ENCODE measurements at places on chromosomes 6 and 20.

GRCh38 chr6:160057080-160057479 is 64.5 kb upstream of the SLC22A1 start:
- no peak for DNase-seq

DNA sequence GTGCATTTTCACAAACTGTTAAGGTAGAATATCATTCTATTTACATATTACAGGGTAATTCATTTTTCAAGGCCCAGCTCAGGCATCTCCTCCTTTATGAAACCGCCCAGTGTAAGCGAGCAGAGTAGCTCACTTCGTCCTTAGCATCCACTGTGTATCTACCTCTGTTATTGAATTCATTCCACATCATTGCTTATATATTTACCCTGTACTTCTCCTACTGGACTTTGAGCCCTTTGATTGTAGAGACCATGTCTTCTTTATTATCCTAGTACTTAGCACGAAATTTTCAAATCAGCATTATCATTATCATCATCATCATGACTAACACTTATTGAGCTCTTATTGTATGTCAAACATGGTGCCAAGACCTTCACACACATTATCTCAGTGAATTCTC is 76.7 kb downstream of the FRK start:
- DNase-seq: no peak

GRCh38 chr6:28357036-28357435 is 7.3 kb downstream of the ZKSCAN3 start:
- no peak for DNase-seq

DNA sequence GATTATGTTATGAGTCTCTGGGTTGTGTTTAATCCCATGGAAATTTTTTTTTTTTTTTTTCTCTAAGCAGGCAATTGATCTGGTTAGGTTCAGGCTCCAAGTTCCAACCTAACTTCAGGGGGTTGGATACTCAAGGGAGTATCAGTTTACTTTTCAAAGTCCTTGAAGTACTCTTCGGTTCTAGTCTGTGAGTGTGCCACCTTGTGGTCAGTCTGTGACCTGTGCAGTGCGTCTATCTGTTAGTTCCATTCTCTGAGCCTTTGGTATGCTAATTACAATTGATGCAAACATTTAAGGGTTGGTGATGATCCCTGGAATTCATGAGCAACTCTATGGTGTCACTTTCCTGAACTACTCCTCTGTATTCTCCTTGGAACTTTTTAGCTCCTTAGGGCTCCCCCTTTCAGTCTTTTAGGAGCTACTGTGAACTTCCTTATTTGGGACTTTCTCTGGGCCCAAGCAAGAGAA is 342.0 kb downstream of the SOX4 start:
- peak; percentile 55 for DNase-seq

- no peak for DNase-seq
These were observed 206.8 kb upstream of the SOX4 start for GRCh38 chr6:21386744-21387143.

GRCh38 chr6:14567842-14568241 is 450.3 kb downstream of the CD83 start:
- DNase-seq: no peak

- no peak for DNase-seq
These were observed 47.9 kb upstream of the IL17A start for GRCh38 chr6:52138284-52138683.

DNA sequence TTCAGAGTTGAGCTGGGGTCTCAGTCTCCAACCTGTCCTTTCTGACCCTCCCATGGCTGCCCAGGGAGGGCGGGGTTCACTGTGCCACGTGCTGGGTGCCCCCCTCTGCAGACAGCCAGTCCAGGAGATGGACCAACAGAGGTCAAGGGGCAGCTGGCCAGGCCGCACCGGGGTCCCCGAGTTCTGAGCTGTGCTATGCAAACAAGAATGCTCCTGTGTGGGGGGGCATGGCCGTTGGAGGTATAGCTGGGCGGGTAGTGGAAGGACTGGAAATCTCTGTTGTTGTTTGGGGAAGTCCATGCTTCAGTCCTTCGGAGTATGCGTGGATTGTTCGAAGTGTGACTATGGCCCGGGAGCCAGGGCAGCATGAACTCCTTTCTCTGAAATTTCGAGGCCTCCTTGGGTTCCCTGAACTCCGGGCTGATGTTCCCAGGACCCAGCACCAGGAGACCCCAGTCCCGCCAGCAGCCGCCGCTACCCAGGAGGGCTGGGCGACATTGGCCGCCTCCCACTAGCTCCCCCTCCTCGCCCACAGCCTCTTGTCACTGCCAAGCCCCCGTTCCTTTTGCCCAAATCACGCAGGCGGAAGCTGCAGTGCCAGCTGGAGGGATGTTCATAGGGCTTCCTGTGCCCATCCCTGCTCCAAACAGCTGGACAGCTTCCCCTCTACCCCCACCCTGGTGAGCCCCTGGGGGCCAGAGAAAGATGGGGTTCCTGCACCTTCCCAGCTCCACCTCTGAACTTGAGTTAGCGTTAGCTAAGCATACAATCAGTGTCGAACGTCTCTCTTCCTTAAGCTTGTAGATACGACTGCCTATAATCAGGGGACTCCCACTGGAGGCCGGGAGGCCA is 126.6 kb downstream of the TAF4 start:
- DNase-seq: no peak

GRCh38 chr6:93407186-93407585 is 12.2 kb downstream of the EPHA7 start:
- no peak for DNase-seq

- no peak for DNase-seq
These were observed 40.9 kb downstream of the GHRH start for GRCh38 chr20:37220731-37221130.

GRCh38 chr6:107304421-107305025 is 154.8 kb downstream of the PDSS2 start:
- DNase-seq: no peak

DNA sequence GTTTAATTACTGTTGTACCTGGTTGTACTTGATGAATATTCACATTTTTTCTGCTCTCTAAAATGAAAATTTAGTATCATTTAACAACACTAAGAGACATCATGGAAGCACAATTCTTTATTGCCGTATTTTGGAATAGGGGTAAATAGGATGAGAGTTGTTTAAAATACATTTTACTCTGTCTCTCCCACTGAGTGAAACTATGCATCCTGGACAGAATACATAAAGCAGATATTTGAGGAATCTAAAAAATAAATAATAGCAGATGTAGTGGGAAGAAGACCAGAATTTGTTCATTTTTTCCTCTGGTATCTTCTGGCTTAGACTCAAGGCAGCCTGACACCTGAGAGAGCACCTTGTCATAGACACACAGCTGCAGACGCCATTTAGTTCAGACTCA is 119.1 kb upstream of the AHI1 start:
- DNase-seq: no peak

DNA sequence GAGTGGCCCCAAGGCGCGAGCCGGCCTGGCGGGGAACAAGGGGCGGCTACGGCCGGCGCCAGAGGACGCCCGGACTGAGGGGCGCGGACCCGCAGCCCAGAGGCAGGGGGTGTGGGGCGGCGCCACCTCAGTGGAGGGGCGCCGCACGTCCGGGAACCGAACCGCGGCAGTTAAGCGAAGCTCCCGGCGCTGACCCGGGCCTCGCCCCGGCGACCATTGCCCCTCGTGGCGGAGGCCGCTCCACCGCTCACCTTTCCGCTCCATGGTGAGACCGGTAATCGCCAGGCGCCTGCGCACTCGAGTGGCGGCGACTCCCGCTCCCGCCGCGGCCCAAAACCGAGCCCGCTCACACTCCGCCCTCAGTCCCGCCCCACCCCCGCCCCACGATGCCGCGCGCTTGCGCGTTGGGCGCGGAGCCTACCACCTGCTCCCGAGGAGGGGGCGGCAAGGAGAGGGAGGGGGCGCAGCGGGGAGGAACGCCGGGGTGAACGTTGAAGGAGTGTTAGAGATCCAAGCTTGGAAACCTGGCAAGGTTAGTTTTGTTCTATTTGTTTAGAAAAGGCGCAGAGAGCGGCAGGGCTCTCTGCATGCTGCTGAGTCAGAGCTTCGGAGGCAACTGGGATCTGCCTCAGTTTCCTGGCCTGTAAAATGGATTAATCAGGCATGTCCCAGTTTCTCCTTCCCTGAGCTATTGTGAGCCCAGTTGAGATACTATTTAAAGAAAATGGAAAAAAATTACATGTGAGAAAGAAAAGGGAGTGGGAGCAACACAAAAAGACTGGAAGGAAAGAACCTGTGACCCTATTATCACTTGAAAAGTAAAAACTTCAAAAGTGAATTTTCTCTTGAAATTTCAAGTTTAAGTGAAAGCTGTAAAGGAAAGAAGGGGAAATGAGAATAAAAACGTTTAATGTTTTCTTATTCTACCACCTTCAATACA is at the start of gene SRPK1:
Gene SRPK1, minus strand, starts transcription at position 306 of the 940 bp plus-strand sequence. Its CDS starts 42 bp downstream, at position 264.
- DNase-seq: peak; percentile 86

DNA sequence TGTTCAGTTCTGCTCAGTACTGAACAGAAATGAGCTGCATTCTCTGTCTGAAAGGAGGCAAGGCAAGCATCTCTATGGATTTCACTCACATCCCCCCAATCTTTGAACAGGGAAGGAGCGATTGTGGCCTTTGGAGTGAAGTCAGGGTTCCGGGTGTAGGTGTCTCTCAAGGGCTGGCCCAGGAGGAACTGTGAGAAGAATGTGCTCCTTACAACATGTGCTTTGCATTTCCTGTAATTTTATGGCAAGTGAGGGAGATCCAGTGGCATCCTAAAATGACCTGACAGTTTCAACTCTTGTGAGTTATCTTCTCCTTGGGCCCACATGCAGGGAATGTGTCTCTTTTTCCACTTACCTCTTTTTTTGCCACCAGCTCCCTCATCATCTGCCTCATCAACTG is 63.0 kb upstream of the RIN2 start:
- DNase-seq: no peak

DNA sequence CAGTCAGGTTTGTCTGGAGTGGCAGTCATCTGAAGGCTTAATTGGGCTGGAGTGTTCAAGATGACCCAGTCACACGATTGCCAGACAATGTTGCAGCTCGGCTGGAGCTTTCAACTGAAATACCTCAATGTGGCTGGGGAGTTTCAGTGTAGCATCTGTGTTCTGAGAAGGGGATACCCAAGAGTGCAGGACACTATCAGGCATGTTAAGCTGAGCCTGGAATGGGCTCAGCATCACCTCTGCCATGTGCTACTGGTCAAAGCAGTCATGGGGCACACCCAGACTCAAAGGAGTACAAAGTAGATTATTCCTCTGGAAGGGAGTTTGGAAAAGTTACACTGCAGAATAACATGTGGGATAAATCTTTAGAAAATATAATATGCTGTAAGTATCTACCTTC is 363.9 kb downstream of the KIF16B start:
- no peak for DNase-seq

GRCh38 chr6:150297327-150298029 is 71.3 kb upstream of the IYD start:
- no peak for DNase-seq

- peak; percentile 83 for DNase-seq
These were observed 109.9 kb downstream of the RIN2 start for GRCh38 chr20:19867940-19868371.

- DNase-seq: peak; percentile 36
These were observed 2.2 kb upstream of the CCM2L start for GRCh38 chr20:32007787-32008616.

GRCh38 chr6:70385901-70386300 is 27.4 kb upstream of the FAM135A start:
- DNase-seq: no peak

DNA sequence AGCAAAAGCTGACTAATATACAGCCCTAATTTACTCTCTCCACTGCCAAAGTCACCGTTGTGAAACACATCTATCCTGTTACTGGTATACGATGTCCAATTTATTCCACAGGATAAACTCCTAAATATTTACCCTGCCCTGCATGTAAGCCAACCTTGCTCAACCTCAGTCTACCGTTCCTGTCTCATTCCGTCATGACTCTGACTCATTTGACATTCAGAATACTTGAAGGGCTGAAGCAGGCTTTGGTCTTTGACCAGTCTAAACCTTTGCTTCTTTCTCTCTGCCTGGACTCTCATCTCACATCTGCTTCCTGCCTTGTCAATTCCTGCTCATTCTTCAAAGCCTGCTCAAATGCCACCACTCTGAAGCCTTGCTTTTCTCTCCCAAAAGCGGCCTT is 157.5 kb downstream of the SCP2D1 start:
- DNase-seq: no peak

- DNase-seq: peak; percentile 36
These were observed 15.6 kb upstream of the HMGN3 start for GRCh38 chr6:79250107-79250514.

- DNase-seq: no peak
These were observed 62.5 kb downstream of the METTL24 start for GRCh38 chr6:110295451-110296165.

GRCh38 chr20:13883425-13883824 is 98.6 kb downstream of the NDUFAF5 start:
- DNase-seq: no peak

DNA sequence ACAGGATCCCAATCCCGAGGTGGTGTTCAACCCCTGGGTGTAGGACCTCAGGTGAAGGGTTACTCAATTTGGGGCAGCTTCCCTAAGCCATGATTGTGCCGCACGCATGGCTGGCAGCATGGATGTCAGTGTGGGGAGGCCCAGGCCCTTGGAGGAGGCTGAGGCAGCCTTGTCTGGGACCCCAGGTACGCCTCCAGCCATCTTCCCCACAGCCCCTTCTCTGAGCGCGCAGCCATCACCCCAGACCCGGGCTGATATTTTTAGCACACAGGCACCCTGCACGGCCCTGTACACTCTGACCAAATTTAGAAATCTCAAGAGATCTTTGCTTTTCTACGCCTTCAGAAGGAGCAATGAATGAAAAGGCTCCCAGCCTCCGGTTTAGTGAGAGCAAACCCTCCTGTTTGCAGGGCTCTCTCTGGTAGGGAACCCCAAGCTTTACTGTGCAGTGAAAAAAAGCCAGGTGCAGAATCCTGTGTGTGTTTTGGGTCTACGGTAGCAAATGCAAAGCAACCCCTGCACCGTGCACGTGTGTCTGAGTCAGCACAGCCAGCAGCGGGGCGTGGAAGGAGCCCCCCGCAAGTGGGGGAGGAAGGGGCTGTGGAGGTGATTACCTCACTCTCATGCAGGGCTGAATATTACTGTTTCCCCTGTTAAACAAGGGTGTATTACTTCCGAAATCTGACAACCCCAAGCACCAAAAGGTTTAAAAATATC is 44.3 kb downstream of the CTCFL start:
- peak; percentile 45 for DNase-seq

- no peak for DNase-seq
These were observed 101.3 kb downstream of the SASH1 start for GRCh38 chr6:148443798-148444560.

DNA sequence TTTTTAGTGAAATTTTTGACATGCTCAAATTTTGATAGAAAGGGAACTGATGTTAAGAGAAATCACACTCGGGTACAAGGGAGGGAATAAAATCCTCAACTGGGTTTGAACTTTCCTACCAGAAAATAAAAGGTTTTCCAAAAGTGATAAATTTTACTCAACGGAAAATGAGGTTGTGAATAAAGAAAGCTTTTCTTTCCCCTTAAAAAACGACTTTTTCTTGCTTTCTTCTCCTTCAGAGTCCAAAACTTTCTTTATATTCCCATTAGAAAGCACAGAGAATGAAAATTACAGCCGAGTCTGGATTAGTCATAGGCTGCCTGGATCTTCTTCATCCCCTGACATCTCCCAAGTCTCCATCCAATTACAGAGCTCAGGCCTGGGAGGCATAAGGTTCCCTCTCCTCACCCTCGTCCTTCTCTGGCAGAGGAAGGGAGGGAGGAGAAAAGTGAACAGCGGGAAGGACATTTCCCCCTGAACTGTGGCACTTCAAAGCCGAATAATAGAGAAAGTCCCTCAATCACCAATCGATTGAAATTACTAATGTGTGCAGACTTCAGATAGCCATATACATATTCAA is 28.1 kb upstream of the QKI start:
- DNase-seq: no peak
